CD4-positive, alpha-beta T cell treated with Interleukin-15 for 4 hours (primary cell): ENCODE measurements at places on chromosomes 5 and 9.

DNA sequence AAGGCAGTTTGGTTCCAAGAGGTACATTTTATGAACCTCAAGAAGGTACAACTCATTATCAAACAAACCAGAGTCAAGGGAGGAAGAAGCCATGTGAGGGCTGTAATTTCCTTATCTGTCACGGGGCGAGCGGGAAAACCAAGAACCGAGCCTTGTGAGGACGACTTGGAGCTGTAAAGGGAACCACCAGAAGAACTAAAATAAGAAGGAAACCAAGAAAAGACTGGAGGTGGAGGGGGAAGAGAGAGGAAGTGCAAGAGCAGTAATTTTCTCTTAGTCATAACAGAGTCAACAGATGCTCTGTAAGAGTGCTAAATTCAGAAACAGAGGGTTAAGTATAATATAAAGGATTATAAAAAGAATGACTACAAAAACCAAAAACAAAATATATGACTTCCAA, 127.1 kb downstream of the DIRAS2 start:
- DNase-seq, result no peak

- DNase-seq, result no peak
These were observed 16.0 kb upstream of the SLC9A3 start for GRCh38 chr5:540071-540905.

DNA sequence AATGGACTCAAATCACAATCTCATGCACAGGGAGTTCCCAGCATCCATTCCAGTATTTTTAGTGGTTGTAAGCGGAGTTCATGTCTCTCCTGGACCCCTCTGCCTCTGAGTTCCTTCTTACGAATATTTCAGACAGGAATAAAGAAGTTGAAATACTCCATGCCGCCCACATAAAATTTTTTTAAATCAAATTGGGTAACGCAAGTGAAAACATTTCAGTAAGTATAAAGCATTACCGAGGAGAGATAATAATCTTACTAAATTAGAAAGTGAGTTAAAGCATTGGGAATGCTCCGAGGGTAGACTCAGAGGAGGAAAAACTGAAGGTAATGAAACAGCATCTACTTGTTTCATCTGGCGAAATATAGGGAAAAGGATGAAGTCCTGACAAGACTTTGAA, 317.6 kb downstream of the ARRDC3 start:
- no peak for DNase-seq

- DNase-seq, result no peak
These were observed 764 bp upstream of the GRIN1 start for GRCh38 chr9:137138058-137138721.

- DNase-seq, result no peak
These were observed 71.2 kb upstream of the CNTLN start for GRCh38 chr9:17063535-17064135.

DNA sequence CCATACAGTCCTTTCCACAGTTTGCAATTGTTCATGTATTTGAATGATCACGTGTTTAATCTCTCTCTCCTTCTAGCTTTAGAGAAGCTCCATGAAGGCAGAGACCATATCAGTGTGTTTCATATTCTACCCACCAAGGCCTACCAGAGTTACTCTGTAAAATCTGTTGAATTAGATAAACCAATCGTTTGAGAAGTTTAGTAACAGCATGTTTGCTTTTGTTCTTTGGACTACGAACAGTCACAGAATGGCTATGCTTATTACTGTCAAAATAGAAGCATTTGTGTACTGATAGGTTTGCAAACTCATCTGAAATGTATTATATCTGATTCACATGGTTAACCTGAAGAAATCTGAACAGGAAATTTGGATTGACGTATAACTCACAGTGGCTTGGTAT, 93.8 kb downstream of the ITGA1 start:
- DNase-seq, result no peak

DNA sequence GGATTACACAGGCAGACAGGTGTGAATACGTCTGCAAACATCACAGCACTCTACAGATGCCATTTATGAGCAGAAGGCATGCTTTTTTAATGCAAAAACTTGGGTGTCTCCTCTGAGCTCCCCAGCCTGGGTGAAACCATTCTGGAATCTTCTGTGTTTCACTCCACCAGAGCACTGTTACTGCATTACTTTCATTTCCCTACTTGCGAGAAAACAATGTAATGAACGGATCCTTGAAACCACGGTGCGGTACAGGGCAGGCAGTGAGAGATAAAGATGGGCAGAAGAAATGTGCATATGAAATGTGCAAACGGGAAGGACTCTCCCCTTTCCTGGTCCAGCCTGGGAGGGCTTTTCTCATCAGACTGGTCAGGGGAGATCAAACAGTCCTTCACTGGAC, 584.3 kb upstream of the KLF4 start:
- DNase-seq, result no peak

GRCh38 chr5:53073348-53073747, 36.2 kb downstream of the MOCS2 start:
- no peak for DNase-seq

DNA sequence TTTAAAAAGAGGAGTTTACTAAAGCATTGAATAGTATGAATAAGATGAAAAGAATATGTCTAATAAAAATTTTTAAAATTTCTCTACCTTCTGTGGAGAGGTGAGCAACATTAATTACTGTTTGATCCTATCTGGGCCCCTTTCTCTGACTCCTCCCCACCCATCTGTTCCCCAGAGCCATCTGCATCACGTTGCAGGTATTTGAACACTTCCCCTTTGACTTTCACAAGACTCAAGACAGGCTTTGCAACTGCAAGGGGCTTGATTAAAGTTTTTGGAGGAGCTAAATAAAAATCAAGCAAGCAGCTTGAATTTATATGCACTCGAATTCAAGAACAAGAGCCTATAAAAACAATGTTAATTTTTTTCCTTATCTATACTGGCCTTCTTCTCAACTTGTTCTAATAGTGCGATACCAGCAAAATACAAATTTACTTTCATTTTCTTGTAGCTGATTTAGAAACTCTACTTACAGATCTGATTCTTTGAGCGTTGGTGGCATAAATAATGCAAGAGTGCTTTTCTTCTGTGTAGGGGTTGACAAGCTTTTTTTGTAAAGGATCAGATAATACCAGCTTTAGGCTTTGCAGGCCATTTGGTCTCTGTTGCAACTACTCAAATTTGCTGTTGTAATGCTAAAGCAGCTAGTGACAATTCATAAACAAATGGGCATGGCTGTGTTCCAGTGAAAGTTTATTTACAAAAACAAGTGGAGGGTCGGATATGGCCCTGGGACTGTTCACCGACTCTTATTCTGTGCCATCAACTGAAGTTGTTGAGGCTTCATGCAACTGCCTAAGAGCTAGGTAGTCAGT, 21.2 kb downstream of the TXNDC8 start:
- DNase-seq, result no peak

DNA sequence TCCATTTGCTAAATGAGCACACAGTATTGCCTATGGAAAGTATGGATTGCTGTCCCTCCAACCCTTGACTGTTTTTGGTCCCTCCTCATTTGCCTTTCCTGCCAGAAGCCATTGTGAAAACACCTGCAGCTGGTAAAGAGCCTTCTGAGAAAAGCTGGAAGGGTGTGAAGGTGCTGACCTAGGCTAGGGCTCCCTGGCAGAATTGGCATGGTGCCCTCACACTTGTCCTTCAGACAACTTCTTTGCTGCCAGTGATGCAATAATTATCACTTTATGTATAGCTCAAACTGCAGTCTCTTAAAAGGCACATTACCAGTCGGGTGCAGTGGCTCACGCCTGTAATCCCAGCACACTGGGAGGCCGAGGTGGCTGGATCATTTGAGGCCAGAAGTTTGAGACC, 4.2 kb downstream of the TXNDC15 start:
- no peak for DNase-seq

DNA sequence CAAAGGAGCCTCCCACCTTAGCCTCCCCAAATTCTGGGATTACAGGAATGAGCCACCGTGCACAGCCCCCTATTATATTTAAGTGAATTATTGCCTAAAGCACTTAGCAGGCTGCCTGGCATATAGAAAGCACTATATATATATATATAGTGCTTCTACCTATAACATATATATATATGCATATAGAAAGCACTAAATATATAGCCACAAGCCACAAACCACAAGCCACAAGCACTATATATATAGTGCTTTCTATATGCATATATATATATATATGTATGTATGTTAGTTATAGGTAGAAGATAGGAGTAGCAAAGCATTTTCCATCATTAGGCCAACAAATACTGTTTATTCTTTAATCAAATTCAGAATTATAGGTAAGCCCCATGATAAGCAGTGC, 185.8 kb downstream of the CWC27 start:
- no peak for DNase-seq

GRCh38 chr9:134807716-134808446, 72.7 kb upstream of the FCN2 start:
- no peak for DNase-seq

DNA sequence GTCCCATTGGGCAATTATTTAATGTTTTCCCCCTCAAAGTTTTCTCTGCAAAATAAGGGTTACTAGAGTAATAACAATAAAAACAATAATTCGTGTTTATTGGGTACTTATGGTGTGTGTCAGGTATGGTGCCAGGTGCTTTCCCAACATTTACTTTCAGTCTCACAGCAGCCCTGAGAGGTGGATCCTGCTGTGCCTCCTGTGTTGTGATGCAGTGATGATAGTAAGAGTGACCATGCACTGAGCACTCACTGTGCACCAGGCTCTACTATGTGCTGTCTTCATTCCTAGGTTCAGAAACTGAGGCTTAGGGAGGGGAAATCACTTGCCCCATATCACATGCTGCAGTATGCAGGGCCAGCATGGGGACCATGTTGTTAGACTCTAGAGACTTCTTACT, 15.5 kb downstream of the OTULINL start:
- DNase-seq, result no peak

DNA sequence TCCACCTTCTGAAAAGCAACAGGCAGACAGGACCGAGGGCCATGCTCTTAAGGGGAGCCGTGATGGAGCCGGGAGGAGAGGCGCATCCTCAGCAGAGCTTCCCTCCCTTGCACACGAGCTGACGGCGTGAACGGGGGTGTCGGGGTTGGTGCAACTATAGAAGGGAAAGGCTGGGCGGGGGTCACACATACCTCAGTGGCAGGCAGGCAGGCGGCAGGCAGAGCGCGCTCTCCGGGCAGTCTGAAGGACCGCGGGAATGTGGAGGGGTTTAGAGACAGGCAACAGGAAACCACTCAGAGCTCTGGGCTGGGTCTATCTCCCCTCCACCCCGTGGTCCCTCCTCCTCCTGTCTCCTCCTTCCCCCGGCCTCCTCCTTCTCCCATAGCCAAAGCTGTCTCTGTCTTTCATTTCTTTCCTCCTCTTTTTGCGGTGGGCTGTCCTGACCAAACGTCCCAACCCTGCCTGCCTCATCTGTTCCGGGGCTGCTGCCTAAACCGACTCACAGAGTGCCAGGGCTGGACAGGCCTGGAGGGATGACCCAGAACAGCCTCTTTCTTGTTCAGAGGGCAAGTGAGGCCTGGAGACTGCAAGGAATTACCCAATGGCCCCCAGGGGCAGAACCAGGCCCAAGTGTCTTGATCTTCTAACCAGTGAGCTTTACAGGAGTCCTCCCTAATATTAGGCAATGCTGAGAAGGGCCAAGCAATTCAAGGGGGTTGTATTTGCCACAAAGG, at the start of gene SPARC:
SPARC (minus strand) TSS at position 242 of the 734 bp plus-strand sequence. CDS start 10,727 bp downstream, outside the sequence.
- no peak for DNase-seq

- DNase-seq, result no peak
These were observed 433.1 kb downstream of the CHSY3 start for GRCh38 chr5:130337179-130337888.

DNA sequence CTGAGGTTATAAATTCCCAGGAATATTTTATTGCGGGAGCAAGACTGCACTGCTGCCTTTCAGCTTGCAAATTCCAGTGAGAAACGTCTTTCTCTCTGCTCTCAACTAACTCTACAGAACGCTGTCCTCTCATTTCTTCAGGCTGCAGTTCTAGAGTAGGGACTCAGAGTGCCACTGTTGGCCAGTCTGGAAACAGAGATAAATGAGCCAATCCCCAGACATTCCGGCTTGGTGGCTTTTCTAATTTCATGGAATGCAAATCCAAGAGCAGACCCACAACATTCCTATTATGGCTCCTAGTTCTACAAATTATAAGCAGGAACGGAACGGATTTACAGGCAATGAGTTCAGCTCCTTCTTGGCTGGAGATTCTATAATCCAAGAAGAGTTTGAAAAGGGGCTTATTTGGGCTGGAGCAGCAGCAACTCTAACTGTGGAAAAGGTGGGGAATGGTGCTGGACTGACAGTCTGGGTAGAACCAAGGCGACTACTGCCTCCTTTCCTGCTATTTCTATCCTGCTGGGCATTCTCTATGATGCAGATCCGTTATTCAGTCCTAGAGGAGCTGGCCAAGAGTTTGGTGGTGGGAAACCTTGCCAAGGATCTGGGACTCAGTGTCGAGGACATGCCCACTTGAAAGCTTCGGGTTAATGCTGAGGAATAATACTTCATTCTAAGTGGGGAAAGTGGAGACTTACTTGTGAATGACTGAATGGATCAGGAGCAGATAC, 9.3 kb downstream of the PCDHGA12 start:
- no peak for DNase-seq

GRCh38 chr5:135930949-135931295, 23.9 kb downstream of the LECT2 start:
- no peak for DNase-seq

GRCh38 chr9:4306066-4306776, 6.4 kb upstream of the GLIS3 start:
- no peak for DNase-seq

DNA sequence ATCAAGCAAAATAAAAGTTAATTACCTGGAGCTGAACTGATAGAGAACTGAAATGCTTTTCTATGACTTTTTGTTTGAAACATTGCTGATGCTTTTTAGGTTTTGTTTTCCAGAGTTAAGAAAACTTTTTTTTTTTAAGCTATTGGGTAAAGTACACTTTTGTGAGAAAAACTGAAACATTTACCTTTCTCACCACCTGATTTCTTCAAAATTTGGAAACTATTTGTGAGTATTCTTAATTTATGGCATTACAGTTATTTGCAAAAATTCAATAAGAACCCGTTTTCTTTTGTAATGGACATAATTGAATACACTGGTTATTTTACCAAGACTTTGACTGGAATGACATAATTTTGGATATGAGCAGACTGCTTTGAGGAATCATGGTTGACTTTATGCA, 6.6 kb downstream of the C9orf153 start:
- no peak for DNase-seq

GRCh38 chr5:131364507-131365050, 100.7 kb downstream of the CDC42SE2 start:
- DNase-seq, result no peak

DNA sequence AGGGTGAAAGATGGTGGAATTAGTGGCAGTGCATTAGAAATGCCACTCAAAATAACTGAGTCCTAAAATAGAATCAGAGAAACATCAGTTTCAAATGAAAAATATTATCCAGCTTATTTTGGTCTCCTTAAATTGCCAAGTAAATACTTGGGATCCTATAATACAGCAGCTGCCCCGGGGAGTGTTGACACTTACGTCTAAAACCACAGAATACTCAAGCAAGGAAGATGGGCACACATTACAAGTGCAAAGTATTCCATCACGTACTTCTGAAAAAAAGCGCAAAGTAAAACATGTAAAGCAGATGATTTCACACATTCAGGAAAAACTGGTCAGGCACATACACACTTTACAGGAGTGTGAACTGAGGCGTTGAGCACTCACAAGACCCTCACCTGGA, 2.4 kb upstream of the ARHGEF37 start:
- DNase-seq, result no peak
